CD4-positive, alpha-beta T cell (primary cell): ENCODE measurements at places on chromosomes 12 and 14.

DNA sequence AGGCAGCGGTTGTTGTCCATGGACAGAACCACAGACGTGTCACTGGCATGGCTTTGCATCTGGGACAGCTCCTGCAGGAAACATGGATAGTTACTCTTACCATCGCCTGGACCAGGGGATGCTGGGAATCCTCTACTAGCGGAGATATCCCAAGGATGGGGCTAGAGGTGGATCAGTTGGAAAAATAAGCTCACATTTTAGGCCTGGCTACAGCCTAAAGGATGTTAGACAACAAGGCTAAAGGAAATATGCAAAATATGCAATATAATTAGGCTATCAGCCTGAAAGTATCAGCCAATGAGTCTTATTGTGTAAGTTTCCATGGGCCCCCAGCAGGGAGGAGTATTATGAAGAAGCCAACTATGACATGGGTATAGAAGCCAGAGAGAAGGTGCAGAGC, 5.0 kb downstream of the KRT76 start:
- H3K27me3 ChIP-seq, result no peaks in the 10 kb centered on the region
- no peaks in the 10 kb centered on the region for H3K36me3 ChIP-seq
- no peak overlapping the region for H3K27ac ChIP-seq

DNA sequence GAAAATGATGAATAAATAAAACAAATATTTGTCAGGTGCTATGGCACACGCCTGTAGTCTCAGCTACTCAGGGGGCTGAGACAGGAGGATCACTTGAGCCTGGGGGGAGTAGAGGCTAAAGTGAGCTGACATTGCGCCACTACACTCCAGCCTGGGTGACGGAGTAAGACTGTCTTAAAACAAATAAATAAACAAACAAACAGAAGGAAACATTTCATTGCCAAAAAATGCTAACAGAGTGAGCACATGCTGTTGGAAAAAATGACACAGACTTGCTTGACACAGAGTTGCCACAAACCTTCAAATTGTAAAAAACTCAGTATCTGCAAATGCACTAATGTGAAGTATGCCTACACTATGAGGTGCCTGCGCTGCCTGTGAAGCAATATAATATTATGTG, 50.8 kb upstream of the AP4S1 start:
- peaks cover 11% of the 10 kb centered on the region for H3K4me1 ChIP-seq
- no peaks in the 10 kb centered on the region for H3K36me3 ChIP-seq
- no peak overlapping the region for H3K4me3 ChIP-seq
- no peaks in the 10 kb centered on the region for H3K27me3 ChIP-seq

DNA sequence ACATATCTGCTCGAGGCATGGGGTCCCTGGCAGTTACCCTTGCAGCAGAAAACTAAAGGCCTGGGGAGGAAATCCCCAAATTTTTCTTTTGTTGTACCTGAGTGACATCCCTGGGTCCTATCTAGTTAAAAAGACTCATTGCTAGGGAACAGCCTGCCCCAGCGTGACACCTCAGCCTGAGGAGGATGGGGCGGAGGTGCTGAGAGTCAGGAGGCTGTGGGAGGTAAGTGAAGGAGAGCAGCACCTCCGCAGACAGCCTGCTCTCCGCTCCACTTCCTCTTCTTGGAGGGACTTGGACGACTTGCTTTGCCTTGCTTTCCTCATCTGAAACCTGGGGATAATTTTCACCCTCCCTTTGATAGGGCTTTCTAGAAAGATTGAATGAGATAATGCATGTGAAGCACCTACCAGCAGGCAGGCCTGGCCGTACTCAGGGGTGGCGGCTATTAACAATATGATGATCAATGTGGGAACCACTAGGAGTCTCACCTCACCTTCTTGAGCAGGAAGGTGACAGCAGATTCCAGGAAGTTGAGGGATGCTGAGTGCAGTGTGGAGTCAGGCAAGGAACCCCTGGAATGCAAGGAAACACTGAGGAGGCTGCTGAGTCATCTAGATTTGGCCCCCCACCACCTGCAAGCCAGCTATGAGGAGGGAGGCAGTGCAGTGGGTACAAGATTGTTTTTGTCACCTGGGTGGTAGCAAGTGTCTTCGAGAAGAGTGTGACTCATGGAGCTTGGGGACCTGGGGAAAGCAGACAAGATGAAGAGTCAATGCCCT, 23.2 kb downstream of the UBE3B start:
- no peak for DNase-seq
- no peaks in the 10 kb centered on the region for H3K4me1 ChIP-seq
- H3K27ac ChIP-seq, result no peak overlapping the region
- H3K27me3 ChIP-seq, result no peaks in the 10 kb centered on the region

DNA sequence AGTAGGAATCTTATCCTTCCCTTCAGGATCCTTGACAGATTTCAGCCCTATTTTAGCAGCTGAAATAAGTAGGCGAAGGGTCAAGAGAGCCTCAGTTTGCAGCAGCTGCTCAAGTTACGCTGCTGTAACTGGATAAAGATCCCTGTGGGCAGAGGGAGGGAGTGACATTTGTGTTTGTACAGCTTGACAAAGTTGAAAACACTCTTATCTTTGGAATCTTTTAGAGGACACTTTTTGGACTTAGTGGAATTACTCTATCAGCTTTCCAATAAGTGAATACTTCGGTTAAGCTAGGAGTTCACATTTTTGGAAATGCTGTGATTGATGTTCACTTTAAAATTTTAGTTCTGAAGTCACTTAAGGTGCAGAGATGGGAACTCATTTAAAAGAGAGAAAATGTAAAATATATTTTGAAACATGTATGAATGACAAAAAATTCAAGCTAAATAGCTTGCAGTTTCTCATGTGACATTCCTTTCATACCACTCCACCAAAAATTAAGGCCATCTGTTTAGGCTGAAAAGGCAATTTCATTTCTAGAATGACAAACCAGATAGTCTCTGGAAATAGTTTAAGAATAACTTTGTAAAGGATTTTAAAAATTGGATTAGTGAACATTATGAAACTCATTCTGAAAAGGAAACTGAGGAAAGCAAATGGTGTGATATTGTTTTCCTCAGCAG, 55.2 kb downstream of the SLC38A4 start:
- DNase-seq, result no peak
- H3K27me3 ChIP-seq, result no peaks in the 10 kb centered on the region
- H3K36me3 ChIP-seq, result no peaks in the 10 kb centered on the region
- H3K4me3 ChIP-seq, result no peak overlapping the region
- no peak overlapping the region for H3K27ac ChIP-seq

GRCh38 chr14:50622978-50623377, 45.1 kb downstream of the SAV1 start:
- no peaks in the 10 kb centered on the region for H3K27me3 ChIP-seq
- no peaks in the 10 kb centered on the region for H3K4me1 ChIP-seq
- no peak overlapping the region for H3K4me3 ChIP-seq
- no peak for DNase-seq
- no peak overlapping the region for H3K27ac ChIP-seq

DNA sequence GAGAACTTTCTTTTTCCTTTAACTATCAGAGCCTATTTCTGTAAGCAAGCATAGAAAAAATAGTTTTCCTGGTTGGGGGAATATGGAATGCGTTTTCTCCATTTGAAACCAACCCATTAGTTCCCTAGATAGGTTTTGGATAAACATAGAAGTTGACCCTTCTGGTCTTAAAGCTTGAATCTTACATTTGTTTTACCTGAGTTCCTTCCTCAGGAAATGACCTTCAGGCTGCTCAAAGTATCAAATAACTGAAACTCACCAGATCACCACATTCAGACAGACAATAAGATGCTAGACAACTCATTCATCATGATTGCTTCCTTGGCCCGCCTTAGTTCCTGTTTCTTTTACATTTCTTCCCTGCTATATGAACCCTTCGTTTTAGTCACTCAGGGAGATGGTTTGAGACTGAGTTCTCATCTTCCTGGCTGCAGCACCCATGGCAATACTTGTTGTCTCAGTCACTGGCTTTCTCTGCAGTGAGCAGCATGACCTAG, 52.2 kb downstream of the LRP6 start:
- no peak overlapping the region for H3K4me3 ChIP-seq
- peaks cover 3% of the 10 kb centered on the region for H3K27me3 ChIP-seq
- no peak overlapping the region for H3K27ac ChIP-seq
- H3K4me1 ChIP-seq, result peaks cover 4% of the 10 kb centered on the region
- no peak for DNase-seq
- no peaks in the 10 kb centered on the region for H3K36me3 ChIP-seq

- no peaks in the 10 kb centered on the region for H3K27me3 ChIP-seq
- H3K36me3 ChIP-seq, result peaks cover 11% of the 10 kb centered on the region
- no peak overlapping the region for H3K4me3 ChIP-seq
- peaks cover 18% of the 10 kb centered on the region for H3K4me1 ChIP-seq
These were observed 55.3 kb downstream of the RIN3 start for GRCh38 chr14:92568621-92569479.

- no peaks in the 10 kb centered on the region for H3K36me3 ChIP-seq
- no peaks in the 10 kb centered on the region for H3K4me1 ChIP-seq
These were observed 32.2 kb upstream of the DCD start for GRCh38 chr12:54680374-54680773.
